ENCODE measurements at places on chromosomes 12 and 14.
A peak's percentile ranks its signal among the peaks of the same experiment; 100 is the strongest.

GRCh38 chr12:105912882-105913678 is 225.7 kb downstream of the NUAK1 start:
- no peak for DNase-seq

GRCh38 chr12:1502379-1502720 is 92.0 kb downstream of the FBXL14 start:
- DNase-seq, result peak; percentile 10

DNA sequence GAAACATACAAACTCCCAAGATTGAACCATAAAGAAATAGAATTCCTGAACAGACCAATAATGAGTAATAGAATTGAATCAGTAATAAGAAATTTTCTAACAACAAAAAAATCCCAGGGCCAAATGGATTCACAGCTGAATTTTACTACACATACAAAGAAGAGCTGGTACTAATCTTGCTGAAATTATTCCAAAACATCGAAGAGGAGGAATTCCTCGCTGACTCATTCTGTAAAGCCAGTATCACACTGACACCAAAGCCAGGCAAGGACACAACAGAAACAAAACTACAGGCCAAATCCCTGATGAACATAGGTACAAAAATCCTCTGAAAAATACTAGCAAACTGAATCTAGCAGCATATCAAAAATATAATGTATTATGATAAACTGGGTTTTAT is 367.8 kb upstream of the CLEC14A start:
- DNase-seq, result no peak

DNA sequence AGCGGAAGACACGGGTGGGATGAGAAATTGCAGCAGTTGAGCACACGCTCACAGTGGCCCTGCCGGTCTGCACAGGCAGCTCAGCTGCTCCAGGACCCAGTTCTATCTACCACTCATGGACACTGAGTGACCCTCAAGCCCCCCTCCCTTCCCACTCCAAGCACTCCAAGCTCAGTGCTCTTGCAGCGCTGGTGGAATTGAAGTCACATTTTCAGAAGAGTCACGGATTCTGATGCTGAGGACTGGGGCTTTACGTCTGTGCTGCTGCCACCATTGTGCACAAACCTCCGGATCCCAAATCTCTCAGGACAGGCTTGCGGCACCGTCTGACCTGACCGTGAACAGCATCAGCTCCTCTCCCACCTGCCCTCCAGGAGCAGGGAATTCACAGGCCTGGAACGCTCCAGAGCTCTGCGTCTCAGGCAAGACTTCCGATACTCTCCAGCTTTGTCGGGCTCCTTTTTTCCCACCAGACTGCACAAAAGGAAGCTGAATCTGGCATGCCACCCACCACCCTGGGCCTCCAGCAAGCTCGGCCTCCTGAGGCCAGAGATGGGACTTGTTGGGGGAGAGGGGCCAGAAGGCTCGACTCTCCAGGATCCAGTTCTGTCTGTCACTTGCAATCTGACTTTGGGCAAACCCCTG is 213.1 kb upstream of the RTL1 start:
- no peak for DNase-seq

DNA sequence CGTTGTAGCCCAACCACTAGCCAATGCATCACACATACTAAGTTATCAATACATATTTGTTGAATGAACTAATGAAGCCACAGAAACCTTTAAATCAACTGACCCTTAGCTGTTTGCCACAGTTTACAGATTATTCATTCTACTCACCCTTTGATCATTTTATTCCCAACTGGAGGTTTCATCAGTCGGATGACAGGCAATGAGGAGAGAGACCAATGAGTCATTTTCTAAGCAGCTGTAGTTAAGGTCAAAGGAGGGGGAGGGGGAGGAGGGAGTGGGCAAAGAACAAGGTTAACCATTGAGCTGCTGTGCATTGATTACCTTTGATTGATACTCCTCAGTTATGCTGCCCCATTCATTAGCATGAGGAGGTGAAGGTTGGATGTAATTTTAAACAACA is 469.5 kb downstream of the VRK1 start:
- DNase-seq, result no peak

DNA sequence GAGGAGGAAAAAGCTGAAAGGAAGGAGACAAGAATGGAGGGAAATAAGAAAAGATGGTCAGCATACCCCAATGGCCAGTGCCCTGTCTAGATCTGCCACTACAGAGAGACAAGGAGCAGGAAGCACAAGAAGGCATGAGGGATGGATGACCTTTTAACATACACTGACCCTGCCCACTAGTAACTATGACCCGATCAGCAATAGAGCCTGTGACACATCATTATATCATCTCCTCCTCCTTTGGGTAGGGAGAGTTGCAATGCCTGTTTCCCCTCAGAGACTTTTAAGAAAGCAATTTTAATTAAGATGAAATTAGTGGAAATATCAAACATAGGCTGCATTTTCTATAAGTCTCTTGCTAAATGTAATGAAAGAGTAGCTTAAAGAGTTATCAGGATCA is 4.7 kb upstream of the SLC2A13 start:
- DNase-seq, result no peak

DNA sequence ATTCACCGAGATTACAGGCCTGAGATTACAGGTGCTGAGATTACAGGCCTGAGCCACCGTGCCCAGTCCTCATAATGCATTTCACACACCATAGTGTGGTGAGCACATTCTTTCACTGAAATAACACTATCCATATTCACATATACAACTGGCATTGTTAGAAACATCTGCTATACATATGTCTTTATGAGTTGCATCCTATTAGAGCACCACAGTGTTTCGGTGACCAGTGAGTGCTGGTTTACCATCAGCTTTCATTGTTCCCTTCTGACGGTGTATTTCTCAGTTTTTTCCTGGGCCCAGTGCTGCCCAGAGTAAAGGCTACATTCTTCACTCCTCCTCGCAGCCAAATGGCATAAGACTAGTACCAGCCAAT is 96.2 kb upstream of the FGD4 start:
- DNase-seq, result no peak
